ENCODE measurements at places on chromosomes 5 and 9.
A peak's percentile ranks its signal among the peaks of the same experiment; 100 is the strongest.

DNA sequence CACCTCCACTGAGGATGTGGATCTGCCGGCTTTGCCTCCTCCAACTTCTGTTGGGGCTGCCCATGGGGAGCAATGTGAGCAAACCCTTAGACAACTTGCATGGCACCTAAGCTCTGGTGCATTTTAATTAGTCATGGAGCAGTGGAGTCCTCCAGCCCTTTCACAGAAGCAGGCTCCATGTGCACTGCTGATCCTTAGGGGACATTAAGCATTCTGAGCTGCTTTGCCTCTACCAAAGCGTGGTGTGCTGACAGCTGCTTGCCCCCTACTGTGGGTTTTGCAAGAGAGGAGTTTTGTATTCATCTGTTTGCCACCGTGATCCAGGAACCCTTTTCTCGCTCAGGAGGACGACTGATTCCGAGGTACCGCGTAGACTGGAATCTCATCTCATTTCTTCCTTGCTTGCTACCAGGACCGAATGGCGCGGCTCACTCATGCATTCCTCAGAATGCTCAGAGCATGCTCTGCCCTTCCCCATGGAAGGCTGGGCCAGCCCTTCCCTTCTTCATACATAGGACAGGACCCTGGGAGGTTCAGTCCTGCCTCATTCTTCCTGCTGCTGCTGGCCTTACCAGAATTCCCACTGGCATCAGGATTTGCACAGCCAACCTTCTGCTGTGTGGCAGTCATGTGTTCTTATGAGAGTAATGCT lies 432.5 kb downstream of the GADD45G start:
- DNase-seq = no peak

GRCh38 chr5:89930591-89931392 lies 478.8 kb downstream of the CETN3 start:
- DNase-seq = no peak

DNA sequence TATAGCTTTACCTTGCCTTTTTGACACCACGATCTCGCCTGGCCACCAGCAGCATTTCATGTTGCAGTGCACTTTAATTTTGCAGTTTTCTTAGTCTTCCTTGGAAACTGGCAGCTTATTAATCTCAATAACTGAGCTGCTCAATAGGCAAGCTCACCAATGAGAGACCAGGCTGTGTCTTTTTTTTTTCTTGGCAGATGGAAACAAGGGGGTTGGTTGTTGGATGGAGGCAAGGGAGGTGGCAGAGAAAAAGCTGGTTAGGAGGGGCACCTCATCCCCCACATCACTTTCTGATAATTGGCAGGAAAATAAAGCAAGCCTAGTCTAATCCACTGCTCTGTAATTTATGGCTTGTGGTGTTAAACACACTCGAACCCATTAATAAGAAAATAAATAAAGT lies 324.5 kb upstream of the WWC1 start:
- DNase-seq = no peak

DNA sequence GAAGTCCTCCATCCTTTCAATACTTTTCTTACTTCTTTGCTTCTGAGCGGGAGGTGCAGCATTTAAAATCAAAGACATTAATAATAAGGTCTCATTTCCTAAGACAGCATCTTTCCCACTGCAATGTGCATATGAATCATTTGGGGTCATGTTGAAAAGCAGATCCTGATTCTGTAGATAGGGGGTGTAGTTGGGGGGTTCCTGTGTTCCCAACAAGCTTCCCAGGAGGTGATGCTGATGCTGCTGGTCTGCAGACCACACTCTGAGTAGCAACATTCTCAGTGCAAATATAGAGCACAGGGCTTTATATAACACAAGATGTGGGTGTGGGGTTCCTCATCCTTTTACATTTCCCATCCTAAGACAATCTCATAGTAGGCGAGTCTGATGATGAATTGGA lies 126.5 kb upstream of the PALM2AKAP2 start:
- DNase-seq = no peak

- no peak for DNase-seq
Measured at GRCh38 chr5:133830911-133831310, 137.5 kb downstream of the C5orf15 start.

GRCh38 chr9:91117959-91118703 lies 243.6 kb downstream of the AUH start:
- DNase-seq = peak; percentile 89

- no peak for DNase-seq
Measured at GRCh38 chr5:4405614-4406219, 734.4 kb upstream of the ADAMTS16 start.

DNA sequence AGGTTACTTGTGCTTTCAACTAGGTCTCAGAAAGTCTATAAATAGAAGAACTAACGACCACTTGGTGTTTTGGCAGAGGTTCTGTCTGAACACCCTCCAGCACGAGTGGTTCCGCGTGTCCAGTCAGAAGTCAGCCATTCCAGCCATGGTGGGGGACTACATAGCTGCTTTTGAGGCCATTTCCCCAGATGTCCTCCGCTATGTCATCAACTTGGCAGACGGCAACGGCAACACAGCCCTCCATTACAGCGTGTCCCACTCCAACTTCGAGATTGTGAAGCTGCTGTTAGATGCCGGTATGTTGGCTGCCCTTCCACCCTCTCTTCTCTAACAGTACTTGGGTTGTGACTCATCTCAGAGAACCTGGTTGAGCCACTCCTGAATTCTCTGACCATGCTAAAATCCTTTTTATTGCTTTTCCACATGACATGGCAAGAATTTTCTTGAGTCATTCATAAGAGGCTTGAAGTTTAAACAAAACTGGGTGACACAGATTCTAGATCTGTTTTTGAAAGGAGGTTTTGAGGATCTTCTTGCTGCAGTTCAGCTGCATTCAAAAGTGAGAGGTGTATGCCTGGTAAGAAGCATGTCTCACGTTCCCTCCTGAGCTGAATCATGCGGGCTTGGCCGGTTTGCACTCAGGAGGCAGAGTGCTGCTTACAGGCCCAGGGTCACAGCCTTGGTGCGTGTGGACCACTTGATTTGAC lies 103.1 kb upstream of the DMRT1 start:
- DNase-seq = no peak

All from NCI-H187 treated with DMSO at 0.1 percent for 48 hours (cell line).